ENCODE measurements at places on chromosomes 7 and 10.

GRCh38 chr7:1111156-1111555 lies 23.2 kb downstream of the GPER1 start:
- no peak for DNase-seq

DNA sequence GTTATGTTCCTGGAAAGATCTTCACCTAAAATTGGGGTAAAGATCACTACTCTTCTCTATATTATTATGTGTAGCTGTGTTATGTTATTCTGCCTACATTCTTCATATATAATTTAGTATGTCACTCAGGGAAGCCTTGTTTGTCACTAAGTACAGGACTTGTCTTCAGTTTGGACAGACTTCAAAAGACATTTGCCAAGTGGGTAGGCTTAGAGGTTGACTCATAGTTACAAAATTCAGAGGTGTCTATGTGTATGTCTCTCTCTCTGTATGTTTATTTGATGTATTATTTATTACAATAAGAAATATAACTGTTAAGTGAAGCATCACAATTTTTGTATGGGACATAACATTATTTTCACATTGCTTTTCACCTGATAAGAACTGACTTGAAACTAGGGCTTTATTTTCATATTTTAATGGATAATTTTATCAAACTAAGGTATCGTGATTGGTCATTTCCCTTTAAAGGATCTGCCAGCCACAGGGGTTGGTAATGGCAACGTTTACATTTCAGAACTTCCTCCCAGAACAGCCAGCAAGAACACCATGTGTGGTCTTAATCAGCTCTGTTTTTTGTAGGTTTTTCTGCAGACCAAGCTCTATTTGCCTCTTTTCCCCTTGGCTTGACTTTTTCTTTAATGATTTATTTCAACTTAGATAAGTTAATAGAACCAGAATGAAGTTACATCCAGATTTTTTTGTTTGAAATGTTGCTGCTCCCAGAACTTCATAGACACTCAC lies 262.1 kb upstream of the CACNA2D1 start:
- DNase-seq, result no peak

DNA sequence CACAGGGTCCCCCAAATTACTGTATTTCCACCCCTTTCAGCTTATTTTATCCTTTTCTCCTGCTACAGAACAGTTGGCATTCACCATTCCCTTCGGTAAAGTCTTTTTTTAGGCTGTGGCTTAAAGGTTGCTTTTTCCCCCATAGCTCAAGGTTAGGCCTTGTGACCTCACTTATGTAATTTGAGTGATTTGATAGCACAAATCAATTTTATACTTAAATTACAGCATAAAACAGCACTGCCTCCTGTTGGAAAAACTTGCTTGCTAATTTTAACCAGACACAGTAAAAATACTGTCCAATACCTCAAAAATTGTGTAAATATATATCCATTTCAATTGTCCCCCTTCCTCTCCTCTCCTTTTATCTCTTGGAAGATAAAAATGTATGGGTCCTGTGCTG lies 7.1 kb downstream of the GIMAP1 start:
- no peak for DNase-seq

DNA sequence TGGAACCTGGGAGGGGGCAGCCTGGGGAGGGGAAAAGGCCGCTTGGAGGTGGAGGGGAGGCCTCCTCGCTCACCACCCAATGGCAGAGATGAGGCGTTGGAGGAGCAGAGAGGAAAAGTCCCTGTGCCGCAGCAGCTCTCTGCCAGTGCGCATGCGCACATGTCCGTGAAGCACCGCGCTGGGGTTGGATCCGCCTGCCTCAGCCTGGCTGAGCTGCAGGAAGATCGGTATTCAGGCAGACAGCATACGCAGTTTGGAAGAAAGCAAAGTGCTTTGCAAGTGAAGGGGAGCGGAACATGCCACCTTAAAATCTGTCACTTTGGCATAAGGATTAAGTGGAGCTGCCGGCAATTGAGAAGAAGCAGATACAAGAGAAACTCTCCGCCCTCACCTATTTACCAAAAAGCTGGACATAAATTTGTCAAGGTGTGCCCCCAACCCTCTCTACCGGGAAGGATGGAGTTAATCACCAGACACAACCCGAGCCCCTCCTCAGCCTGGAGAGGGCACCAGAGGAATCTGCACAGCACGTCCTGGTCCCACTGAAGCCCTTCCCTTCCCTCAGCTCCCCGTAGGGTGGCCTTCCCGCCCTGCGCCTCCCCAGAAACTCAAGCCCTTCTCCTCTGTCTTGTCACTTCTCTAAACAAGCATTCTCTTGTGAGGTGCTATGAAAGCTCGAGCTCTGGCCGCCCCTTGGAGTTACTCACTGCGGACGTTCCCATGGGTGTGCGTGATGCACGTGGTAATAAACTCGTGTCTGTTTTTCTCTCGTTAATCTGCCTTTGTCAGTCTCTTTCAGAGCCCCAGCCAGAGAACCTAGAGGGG lies 32.2 kb upstream of the TMEM72 start:
- DNase-seq, result peak; percentile 87

DNA sequence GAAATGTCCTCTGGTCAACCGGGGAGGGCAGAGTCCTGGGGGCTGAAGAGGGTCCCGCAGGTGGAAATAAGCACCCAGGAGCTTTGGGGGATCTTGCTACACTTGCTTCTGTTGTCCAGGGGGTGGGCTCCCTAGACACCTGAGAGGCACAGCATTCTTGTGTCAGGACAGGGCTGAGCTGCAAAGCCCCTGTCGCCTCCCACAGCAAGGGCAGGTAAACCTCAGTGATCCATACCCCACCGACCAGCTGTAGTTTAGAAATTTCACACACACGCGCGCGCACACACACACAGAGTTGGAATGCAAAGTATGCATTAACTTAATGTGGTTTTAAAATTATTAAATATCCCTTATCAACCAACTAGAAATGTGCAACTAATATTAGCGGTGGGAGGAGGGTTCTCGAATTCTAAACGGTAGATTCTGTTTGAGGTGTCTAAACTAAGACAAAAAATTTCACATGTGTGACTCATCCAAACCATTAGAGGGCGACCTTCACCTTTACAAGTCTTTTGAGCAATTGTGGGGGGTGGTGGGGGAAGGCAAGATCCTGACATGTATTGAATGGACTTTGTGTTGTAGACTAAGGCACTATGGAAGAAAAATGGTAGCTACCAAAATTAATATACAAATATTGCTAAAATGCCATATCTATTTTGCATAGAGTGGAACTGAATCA lies 34.3 kb upstream of the PTF1A start:
- peak; percentile 48 for DNase-seq

GRCh38 chr10:33174674-33175434 lies 159.6 kb downstream of the NRP1 start:
- no peak for DNase-seq

DNA sequence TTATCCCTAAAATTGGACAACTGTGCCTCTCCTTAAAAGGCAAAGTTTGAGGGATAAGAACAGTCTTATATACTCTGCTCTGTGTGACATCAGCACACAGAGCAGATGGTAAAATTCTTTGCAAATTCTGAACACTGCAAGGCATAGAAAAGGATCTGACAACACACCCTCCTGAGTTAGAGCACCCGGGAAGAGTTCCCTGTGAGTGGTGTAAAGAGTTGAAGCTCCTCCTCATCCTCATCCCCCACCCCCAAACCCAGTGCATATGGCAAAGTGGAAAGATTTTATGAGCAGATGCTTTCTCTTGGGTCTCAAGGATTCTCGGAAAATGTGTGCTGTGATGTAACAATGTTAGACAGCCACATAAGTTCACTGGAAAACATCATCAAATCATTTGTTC lies 40.0 kb upstream of the DGKI start:
- DNase-seq, result no peak

- DNase-seq, result no peak
Measured at GRCh38 chr10:11015446-11015934, 2.2 kb upstream of the CELF2 start.
